HL-60 (cell line): ENCODE measurements at places on chromosomes 11 and 22.

DNA sequence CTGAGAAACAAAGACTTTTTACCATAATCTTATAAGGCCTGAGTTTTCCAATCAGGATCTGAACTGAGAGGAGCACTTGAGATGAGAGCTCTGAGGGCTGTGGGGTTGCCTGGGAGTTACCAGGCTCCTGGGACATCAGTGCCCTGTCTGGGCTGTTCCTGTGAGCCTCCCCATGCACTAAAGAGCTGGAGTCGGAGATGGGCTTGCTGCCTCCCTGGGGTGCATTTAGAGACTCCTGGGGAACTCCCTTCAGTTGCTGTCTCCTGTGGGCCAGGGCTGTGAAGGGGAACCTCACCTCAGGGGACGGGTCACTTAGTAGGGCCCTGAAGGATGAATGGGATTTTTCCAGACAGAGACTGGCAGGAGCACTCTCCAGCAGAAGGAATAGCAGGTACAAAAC lies 33.3 kb downstream of the KCNC1 start:
- no peak for DNase-seq

DNA sequence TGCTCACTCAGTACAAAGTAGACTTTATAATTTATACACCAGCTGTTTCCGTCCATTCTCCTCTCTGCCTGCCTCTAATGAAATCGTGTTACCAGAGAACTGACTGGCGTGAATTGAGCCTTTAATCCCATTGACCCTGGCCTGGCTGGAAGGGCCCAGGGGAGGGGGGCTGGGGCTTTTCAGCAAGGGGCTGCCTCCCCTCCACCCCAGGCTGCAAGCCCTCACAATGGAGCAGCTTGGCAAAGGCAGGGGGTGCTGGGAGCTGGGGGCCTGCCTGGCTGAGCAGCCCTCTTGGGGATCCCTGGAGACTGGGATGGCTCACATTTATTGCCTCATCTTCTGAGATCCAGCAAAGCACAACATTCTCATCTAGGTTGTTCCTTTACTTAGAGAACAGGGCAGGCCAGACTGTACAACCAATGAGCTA lies 25.8 kb upstream of the LMO1 start:
- no peak for DNase-seq

DNA sequence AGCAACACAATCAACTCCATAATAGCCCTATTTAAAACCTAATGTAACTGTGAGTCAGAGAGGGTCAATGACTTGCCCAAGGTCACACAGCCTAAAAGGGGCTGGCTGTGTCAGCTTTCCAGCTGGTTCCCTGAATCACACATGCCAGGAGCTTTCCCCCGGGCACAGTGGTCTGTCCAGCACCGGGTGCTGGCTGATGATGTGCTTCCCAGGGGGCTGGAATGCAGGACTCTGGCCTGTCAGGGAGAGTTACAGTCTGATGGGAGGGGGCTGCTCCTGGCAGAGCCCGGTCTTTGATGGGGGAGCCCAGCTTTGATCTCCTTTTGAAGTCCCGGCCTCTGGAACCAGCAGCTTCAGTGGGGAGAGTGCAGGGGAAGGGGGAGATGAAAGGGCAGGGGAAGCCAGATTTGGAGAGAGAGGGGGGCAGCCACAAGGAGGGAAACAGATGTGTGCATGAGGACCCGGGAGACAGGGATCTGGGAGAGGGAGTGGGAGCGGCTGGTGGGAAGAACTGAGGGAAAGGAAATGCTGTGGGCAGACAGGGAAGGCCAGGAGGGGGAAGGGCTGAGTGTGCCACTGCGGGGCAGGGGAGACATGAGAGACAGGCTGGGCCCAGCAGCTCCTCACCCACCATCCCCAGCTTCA lies 102.7 kb downstream of the NECTIN1 start:
- DNase-seq = no peak

- DNase-seq = no peak
Observed at GRCh38 chr11:71240061-71240690, 12.2 kb downstream of the SHANK2 start.

DNA sequence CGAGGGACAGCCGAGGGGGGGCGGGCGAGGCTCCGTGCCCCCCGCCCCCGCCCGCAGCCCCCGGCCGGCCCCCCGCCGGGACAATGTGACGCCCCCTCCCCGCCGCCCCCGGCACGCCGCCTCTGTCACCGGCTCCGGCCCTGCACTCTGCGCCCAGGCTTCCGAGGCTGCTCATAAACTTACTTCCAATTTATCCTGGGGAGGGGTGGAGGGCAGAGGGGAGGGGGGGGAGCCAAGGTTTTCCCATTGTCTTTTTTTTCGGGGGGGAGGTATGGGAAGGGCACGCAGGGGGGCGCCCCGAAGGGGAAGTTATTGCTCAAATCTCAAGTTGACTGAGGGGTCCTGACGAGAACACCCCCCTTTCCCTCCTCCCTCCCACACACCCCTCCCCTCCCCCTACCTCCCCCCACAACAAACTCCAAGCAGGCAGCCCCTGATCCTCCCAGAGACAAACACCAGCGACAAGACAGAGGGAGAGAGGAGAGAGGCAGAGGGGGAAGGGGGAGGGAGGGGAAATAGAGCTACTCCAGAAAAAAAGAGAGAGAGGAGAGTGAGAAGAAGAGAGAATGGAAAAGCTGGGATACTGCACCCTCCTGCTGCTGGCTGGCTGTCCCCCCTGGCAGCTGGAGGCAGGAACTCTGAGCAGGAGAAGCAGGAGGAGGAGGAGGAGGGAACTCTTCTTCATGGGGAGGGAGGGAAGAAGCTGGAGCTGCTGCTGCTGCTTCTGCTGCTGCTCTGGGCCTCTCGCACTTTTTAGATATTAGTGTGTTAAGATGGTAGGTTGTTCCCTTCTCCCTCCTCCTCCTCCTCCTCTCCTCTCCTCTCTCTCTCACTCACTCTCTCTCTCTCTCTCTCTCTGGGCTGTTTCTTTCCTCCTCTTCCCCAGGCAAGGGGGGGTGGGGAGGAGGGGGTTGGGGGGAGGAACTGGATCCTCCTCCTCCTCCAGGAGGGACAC lies 631 bp downstream of the PHF21A start:
- peak; percentile 45 for DNase-seq

- DNase-seq = no peak
Observed at GRCh38 chr11:65789230-65790103, 2.6 kb downstream of the OVOL1 start.

- no peak for DNase-seq
Observed at GRCh38 chr11:117882311-117882905, 6.0 kb upstream of the FXYD6 start.

- DNase-seq = no peak
Observed at GRCh38 chr11:78651923-78652842, 77.5 kb upstream of the NARS2 start.

GRCh38 chr22:41862530-41863266 lies 29.8 kb downstream of the SREBF2 start:
- DNase-seq = no peak

DNA sequence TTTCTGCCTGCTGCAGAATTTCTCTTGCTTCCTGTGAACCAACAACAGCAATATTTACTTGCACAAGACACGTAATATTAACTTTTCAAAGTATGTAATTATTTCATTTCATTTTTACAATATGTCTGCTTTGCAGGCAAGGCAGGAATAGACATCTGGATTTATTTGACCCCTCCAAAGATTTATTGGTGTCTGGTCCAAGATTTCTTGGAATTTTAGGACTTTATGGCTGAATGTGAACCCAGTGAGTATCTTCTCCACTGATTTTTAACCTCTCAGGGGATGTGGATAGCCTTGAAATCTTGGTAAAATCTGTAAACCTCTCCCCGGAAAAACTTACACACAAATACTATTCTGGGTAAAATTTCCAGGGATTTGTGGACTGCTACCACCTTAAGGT lies 61.5 kb downstream of the PKNOX2 start:
- DNase-seq = no peak

- no peak for DNase-seq
Observed at GRCh38 chr22:28560046-28560742, 119.4 kb downstream of the TTC28 start.

- DNase-seq = no peak
Observed at GRCh38 chr22:19105867-19106802, 16.1 kb downstream of the DGCR2 start.

GRCh38 chr11:45692808-45693453 lies 27.5 kb upstream of the CHST1 start:
- no peak for DNase-seq

DNA sequence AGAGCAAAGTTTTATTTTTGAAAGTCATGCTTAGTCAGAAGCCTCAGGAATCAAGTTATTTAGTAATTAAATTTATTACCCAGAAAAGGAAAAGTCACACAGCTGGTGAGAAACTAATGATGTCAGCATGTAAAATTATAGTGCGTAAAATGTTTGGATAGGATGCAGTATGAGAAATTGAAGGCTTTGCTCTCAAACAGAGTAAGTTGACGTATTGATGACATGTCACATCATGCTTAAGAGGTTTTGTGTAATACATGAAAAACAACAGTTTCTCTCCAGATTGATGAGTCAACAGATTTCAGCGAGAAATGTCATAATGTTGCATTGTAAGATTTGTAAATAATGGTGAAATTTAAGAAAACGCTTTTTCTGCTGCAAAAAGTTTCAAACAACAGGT lies 769.8 kb downstream of the METTL15 start:
- DNase-seq = no peak

GRCh38 chr22:39839917-39840510 lies 53.5 kb downstream of the ENTHD1 start:
- DNase-seq = peak; percentile 18

GRCh38 chr11:99739464-99740089 lies 718.8 kb downstream of the CNTN5 start:
- no peak for DNase-seq

DNA sequence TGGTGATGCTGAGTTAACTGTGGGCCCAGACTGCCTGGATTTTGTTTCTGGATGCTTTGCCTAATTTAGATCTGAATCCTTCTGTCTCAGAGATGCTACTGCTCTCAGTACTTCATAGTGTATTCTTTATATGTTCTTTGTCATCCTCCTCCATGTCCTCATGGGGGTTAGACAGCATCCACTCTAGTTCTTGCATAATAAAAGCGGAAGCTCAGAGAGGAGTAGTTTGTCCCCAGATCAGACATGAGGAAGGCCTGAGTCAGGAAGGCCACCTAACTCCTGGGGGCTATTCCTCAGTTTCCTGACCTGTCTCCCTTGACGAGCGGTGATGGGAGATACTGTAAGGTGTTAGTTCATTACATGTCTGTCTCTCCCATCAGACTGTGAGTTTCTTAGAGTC lies 90.2 kb downstream of the SCN3B start:
- DNase-seq = peak; percentile 59
